ENCODE measurements at places on chromosomes 3 and 15.

GRCh38 chr3:172709774-172710663, 848 bp downstream of the NCEH1 start:
- peak; percentile 78 for DNase-seq

- no peak for DNase-seq
These were observed 174.8 kb downstream of the CHDH start for GRCh38 chr3:53671192-53671960.

- DNase-seq: no peak
These were observed 4.2 kb upstream of the SH2D7 start for GRCh38 chr15:78087951-78088772.

GRCh38 chr3:187783098-187783497, 37.8 kb upstream of the BCL6 start:
- DNase-seq: no peak

- peak; percentile 79 for DNase-seq
These were observed 197.2 kb upstream of the CTNNB1 start for GRCh38 chr3:41002104-41002503.

DNA sequence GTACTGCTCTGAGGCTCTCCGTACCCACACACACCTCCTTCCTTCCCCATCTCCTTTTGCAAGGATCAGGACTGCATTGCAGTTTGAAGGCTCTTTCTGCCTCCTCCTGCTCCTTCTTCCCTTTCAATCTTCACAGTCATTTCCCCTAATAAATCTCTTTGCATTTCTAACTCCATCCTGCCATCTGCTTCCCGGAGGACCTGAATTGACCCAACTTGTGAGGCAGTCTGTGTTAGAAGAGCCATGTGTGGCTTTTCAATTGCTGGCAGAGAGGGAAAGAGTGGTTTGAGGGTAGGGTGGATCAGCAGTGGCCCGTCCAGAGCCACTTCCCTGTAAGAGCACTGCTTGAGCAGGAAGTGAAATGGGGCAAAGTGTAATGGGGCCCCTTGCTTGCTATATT, 35.8 kb downstream of the ANAPC13 start:
- no peak for DNase-seq

DNA sequence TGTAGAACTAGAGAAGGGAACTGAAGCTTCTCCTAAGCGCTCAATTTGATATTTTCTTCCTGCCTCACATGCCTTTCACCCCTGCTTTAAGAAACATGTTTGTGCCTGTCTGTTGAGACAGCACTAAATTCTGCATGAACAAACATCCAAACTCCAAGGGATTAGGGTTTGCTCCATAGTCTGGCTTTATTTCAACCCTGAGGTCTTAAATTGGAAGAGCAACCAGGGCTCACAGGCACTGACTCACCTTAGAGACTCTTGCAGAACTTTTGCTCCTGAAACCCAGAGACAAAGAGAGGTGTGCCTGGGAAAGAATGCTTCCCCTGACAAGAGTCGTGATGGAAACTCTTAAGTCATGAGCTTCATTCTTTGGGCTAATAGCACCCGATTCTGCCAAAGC, 393.9 kb upstream of the MCTP2 start:
- no peak for DNase-seq

DNA sequence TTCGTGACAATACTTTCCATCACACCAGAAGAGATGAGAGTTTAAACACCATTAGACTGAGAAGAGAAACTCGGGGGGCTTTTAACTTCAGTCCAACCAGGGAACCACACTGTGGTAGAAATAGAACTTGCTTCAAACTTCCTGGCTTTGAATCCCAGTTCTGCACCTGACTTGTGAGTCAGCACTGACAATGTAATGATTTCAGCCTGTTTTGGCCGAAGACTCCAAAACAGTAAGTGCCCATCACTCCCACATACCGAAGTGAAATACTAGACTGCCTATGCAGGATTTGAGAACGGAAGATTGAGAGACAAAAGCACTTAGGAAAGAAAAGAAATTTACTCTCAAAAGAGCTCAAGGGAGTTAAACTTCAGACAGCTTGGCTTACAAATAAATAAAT, 27.0 kb downstream of the C2CD4B start:
- DNase-seq: no peak

DNA sequence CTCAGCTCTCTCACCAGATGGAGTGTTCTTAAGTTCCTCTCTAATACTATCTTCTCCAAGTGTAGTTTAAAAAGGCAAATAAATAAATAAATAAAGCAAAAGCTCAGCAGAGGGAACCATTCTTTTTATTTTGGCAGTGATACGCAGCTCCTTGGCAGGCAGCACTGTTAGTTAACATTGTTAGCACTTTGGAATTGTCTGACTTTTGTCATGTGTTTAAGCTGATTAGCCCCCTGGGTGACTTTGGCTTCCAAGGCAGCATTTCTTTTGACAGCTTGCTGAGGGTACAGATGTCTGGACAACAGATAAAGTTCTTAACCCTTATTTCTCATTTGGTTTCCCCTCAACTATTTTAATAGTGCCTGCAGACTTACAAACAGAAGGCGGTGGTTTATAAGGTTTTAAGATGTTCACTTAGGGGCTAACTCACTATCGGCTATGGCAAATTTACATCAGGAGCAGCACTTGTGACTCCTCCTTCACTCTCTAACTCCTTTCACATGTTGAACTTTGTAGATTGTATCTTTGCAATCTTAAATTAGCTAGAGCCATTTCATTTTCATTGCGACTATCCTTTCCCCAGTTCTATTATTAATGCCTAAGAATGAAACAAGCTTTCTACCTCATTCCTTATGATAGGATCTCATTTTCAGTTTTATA, 213.4 kb downstream of the ZBBX start:
- no peak for DNase-seq

GRCh38 chr15:51341366-51342226, at the start of gene GLDN:
TSS of gene GLDN (plus strand) at chr15:51341655. CDS start at chr15:51341685, 30 bp downstream.
- no peak for DNase-seq

GRCh38 chr15:26711445-26711844, 61.4 kb downstream of the GABRB3 start:
- DNase-seq: peak; percentile 10

DNA sequence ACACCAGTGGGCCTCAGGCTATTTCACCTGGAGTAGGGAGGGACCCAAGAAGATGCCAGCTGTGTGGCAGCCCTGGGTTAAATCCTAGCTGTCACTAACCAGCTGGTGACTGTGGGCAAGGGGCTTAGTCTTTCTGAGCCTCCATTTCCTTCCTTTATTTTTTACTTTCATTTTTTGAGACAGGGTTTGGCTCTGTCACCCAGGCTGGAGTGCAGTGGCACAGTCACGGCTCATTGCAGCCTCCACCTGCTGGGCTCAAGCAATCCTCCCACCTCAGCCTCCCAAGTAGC, 108.0 kb upstream of the SMAD3 start:
- no peak for DNase-seq

- peak; percentile 98 for DNase-seq
These were observed 410 bp downstream of the LRRC49 start for GRCh38 chr15:70892912-70893560.

DNA sequence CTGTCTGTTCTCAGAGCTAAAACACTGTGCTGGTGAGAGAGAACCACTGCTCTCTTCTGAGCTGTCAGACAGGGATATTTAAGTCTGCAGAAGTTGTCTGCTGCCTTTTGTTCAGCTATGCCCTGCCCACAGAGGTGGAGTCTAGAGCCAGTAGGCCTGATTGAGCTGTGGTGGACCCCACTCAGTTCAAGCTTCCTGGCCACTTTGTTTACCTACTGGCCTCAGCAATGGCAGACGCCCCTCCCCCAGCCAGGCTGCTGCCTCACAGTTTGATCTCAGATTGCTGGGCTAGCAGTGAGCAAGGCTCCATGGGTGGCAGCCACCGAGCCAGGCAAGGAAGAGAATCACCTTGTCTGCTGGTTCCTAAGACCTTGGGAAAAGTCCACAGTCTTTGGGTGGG, 21.0 kb upstream of the CACNA1D start:
- no peak for DNase-seq

DNA sequence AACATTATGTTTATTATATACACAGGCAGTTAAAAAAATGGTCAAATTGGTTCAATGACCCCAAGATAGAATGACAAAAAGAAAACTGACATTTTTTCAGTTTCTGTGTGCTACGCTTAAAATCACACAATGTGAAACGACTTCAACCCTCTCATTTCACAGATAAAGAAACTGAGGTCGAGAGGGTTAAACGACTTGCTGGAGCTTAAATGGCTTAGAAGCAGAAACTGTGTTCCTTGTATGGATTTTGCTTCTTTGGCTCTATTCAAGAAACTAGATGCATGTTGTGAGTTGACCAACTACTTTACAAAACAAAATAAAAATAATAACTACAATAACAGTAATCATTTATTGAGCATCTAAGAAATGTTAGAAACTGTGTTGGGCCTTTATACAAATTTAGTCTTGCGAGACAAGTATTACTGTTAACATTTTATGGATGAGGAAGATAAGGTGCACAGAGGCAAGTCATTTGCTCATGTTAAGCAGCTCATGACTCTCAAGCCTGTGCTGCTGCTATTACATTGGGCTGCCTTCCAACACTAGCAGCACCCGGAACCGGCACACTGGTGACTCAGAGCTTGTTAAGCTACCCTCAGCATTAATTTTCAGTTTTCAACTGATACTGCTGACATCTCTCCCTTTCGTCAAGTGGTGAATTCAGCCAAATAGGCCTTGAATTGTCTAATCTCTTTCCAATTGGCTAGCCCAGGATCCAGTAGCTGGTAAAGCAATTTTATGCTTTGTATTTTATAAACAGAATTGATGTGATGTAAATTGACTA, 487.6 kb downstream of the NAALADL2 start:
- no peak for DNase-seq

DNA sequence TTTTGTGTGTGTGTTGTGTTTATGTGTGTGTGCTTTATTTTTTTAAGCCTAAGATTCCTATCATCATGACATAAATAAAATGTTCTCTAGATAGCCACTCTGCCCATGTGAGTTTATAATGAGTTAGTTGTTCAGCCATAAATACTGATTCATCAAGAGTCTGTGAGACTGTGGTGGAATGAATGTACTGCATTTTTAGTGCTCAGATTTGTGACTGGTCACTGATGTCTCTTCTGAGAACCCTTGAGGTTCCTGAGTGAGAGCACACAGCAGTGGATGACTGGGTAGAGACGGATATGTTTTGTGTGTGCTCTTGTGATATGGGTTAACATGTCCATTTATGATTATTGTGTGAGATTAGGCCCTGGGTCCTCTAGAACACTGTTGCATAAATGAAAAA, 51.2 kb downstream of the SETD5 start:
- DNase-seq: no peak

- DNase-seq: no peak
These were observed 41.1 kb downstream of the TSC22D2 start for GRCh38 chr3:150449169-150449721.

Data from NCI-H1417 (cell line).